ENCODE measurements at places on chromosomes 6 and 20. TPM values are rescaled to one million over a fixed set of nuclear protein-coding genes. Genes with fewer than 3 reads are reported as not detected.

BHLHE23 gene
- total RNA-seq = not detected

PPIL6 gene
- 0.62 TPM for total RNA-seq

VARS2 gene
- 66.5 TPM for total RNA-seq

ZGPAT gene
- total RNA-seq = 56.8 TPM

CUL9 gene
- total RNA-seq = 43.8 TPM

HLA-DMB gene
- total RNA-seq = not detected

GRCh38 chr20:57818418-57819181 is 108.8 kb upstream of the PMEPA1 start:
- no peak for DNase-seq

DNA sequence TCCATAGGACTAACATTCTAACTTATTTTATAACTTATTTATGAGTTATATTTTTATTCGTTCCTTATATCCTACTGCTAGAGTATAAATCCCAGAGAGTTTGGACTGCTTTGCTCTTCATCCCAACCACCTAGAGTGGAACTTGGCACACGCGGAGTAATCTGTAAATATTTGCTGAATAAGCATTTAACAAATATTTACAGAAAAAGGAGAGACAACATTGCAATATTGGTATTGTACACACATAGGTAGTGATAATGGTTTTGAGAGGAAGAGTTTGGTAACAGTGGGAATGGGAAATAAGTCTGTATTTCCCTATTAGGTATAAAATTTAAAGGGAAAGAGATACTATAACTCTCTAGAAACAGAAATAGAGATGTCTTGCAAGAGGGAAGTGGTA is 634.8 kb upstream of the CITED2 start:
- no peak for DNase-seq

- no peak for DNase-seq
These were observed 394.5 kb downstream of the PLCB1 start for GRCh38 chr20:8526610-8527009.

DNA sequence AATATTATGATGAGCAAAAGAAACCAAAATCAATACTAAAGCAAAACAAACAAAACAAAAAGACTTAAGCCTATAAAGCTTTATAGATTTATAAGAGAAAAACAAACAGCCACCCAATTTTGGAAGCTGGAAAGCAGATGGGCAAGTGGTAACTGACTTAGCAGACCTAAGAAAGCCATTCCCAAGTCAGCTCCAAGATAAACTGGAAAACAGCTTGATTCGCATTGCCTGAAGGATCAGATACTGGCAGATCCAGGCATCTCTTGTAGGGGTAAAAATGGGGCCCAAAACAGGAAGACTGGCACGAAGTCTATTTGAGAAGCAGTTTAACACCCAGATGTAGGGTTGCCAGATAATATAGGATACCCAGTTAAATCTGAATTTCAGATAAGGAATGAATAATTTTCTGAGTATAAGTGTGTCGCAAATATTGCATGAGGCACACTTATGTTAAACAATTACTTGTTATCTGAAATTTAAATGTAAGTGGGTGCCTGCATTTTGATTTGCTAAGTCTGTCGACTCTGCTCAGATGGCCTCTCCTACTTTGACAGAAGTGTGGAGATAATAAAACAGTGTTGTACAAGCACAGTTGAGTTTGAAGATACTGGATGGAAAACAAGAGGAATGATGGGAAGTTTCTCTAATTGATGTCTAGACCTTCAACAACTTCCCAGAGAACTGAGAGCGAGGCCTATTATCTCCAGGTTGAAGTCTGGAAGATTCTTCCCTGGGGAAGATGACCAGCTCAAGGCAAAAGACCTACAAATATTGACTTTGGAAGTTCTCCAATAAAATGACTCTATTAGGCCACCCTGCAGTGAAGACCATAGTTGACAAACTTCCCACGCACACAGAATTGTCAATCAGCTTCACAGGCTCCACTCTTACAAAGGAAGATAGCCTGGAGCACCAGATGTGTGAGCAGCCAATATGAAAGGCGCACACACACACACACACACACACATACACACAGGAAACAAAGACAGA is 113.4 kb downstream of the FAM50B start:
- DNase-seq = peak; percentile 43

GRCh38 chr6:150691463-150691862 is 91.8 kb downstream of the PLEKHG1 start:
- no peak for DNase-seq

- no peak for DNase-seq
These were observed 128.1 kb downstream of the OPRM1 start for GRCh38 chr6:154167126-154167525.

DNA sequence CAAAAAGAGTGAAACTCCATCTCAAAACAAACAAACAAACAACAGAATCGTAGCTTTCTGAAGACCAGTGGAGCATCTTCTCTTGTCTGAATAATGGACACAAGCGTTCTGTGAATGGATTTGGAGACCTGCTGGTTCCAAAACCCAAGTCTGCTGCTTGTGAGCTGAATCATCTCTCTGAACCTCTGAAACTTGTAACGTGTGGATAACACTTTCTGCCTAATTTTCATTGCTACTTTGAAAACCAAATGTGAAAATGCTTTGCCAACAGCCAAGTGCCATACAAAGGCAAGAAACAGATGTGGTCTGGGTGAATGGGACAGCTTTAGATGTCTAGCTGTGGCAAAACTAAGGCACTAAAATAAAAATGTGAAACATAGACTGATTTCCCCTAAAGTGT is 44.3 kb downstream of the PHACTR1 start:
- no peak for DNase-seq

DNA sequence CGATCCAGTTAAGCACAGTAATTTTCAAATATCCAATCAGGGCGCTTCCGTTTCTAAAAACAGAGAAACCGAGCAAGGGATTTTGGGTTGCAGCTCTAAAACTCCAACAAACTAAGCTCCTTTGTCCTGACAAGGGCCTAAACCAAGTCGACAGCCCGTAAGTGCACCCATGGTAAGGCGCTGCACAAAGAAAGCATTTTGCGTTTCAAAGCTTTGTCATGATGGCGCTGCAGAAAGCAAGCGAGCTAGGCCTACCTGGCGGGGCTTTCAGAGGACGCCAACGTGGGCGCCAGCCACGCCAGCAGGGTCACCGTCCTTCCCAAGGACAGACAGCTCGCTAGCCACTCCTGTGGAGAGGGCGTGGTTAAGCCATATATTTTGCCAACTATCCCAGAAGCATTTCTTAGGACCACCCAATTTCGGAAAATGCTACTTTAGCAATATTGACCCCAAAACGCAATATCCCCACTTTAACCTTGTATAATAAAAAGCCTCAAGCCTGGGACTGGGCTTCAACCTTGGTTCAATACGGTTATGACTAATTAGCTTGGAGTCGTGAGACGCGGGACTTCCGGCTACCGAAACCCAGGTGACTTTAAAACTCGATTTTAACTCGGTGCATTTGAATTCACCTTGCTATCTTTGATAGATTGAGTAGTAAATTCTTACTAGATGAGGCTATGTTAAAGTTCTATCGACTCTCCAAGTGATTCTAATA is 53.8 kb downstream of the TRIM38 start:
- no peak for DNase-seq

- DNase-seq = no peak
These were observed 22.5 kb downstream of the SERINC1 start for GRCh38 chr6:122449069-122449468.
